ENCODE measurements at places on chromosomes 5 and 9.

- peak; percentile 23 for DNase-seq
Measured at GRCh38 chr9:137049544-137050449, 3.8 kb upstream of the NPDC1 start.

GRCh38 chr5:125412561-125413495 is 666.4 kb upstream of the ZNF608 start:
- DNase-seq: peak; percentile 94

DNA sequence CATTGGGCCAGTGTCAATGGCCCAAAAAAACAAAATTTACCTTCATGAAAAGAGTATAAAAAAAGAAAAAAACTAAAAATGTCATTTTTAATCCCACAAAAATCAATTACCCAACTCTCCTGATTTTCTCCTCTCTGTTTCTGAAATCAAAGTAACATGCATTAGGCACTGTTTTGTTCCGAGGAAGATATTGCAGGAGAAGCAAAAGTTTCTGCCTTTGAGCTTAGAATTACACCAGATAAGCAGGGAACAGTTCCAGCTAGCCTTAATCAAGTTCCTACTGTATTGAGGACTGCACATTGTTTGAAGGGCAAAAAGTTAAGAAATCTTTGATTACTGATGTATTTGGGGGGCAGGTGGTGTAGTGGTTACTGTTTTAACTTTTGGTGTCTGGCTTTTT is 1.1 kb upstream of the PRKAA1 start:
- no peak for DNase-seq

DNA sequence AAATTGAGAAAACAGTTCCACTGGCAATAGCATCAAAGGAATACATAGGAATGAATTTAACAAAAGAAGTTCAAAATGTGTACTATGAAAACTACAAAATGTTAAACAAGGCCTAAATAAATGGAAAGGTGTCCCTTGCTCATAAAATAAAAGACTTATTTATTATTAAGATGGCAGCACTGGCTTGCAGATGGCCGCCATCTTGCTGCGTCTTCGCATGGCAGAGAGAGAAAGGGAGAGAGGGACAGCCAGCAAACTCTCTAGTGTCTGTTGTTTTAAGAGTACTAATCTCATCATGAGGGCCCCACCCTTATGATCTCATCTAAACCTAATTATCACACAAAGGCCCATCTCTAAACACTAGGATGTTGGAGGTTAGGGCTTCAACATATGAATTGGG is 47.1 kb downstream of the ABLIM3 start:
- no peak for DNase-seq

DNA sequence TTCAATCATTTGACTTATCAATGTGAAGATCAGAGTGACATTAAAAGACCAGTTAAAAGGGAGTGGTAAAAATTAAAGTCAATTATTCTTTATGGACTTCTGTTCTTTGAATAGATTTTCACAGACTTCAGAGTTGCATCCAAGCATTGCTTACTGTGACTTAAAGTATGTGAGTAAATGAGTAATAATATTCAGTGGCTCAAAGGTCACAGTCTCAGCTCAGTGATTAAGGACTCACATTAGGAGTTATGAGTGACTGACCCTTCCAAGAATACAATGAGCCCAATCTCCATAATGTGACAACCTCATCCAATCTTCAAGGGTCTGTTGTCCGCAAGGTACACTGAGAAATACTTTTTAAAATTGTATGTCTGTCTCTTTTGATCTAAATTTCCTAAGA is 811.2 kb downstream of the BRINP1 start:
- DNase-seq: no peak

- DNase-seq: no peak
Measured at GRCh38 chr9:11537566-11537965, 924.8 kb upstream of the PTPRD start.

DNA sequence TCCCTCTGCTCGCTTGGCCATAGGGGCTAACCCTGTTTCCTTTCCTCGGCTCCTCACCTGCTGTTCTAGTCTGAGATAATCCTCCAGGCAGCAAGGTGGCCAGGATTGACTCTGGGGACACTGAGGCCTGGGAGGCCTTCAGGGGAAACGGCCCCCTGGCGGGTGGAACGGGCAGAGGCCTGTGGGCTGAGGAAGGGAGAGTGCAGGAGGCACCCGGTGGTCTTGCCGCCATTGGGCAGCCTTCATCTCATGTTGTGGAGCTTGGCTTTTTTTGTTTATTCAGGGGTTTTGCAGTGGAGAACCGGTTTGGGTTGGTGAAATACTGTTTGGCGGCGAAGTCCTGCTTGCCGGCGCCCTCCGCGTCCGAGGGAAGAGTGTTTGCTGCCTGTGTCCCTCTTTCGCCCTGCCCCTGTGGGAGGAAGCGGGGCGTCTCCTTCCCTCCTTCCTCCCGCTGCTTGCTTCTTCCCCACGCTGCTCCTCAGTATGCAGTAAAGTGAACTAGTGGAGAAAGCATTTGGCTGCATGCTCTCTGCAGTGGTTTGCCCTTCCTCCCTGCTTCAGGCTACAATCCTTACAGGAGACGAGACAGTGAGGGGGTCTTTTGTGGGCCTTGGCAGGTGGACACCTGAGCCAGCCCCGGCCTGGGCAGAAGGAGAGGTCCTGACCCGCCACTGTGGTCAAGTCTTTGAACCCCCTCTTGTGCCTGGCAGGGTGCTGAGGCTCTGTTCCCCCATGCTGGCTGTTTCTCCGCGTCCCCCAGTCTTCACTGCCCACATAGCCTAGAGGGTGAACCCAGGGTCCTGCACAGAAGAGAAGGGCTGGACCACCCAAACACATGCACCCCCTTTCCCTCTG is 30.8 kb upstream of the PRDM12 start:
- no peak for DNase-seq

GRCh38 chr9:23701291-23701690 is 124.7 kb downstream of the ELAVL2 start:
- DNase-seq: no peak

DNA sequence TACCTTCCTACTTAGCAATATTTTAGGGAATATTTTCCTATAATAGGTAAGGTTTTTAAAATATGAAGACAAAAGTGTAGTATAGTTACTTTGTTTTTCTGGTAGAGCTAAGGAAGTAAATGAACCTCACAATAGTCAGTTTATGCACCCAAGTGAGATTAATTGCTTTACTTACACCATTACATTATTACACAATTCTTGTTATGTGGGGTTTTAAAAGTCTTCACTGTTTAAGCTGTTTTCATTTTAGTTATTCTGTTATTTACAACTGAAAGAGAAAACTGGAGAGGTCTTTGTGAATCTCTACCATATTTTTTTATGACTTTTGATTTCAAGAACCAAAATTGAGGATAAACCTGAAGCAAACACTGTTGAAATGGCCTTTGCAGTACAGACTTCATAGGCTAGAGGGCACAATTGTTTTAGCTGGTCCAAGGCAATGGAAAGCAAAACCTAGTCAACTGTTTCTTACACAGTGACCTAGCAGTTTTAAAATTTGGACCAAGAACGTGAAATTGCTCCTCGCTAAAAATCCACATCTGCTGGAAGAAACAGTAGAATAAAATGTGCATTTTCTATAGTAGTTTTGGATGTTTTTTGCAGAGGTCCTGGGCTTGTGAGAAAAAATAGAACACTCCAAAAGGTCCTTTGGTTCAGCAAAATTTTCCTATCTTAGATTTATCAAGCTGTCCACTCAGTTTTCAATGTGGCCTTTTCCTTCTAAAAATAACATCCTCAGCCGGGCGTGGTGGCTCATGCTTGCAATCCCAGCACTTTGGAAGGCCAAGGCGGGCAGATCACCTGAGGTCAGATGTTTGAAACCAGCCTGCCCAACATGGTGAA is 66.4 kb upstream of the FER start:
- DNase-seq: peak; percentile 76

DNA sequence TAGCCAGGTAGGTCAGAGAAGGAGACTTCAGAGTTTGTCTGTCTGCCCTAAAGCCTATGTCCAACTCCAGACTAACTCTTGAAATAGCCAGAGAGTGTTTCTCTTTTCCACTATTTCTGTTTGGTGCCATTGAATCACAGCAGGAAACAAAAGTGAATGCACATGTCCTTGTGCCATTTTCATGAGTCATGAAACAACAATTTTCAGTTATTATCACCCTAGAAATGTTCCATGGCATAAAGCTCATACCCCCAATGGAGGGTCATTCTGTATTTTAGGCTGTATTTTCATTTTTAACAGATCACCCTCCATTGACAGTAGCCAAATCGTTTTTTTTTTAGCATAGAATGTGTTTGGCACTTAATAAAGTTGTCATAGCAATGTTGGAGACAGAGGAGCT is 124.7 kb downstream of the PAPPA start:
- peak; percentile 28 for DNase-seq

GRCh38 chr9:124839612-124840299 is 13.5 kb upstream of the WDR38 start:
- DNase-seq: no peak

GRCh38 chr5:113806904-113807303 is 293.4 kb downstream of the YTHDC2 start:
- DNase-seq: peak; percentile 11

DNA sequence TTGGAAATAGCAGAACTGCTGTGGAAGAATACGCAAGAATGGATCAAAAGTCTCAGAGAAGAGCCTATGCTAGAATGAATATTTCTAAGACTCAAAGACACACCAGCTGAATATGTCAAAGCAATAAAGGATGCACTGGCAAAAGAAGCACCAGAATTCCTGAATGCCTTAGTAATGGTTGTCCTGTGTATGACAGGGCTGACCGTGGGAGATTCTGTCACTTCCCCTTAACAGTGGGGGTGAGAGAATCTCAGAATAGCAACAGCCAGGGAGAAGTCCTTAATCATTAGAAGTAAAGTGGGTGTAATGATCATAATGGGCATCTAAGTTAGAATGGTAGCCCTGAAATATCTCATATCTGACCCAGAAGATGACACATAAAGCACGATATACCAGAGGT is 14.6 kb upstream of the PRR16 start:
- DNase-seq: peak; percentile 17

DNA sequence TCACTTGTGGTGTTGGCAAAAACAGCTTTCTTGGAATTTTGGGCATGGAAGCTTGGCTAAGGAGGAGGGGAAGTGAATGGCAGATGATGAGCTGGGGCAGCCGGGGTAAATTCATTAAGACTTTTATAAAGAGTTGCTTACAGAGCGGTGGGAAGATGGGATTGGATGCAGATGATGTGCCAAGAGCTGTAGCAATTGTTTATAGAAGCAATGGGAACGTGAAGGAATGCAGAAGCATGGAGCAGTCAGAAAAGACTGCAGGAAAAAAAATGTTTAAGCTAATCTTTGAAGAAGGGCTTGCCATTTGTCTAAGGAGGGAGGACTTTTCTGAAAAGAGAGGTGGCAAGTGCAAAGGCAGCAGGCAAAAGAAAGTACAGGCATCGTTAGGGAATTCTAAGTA is 86.6 kb upstream of the SHISAL2B start:
- no peak for DNase-seq

DNA sequence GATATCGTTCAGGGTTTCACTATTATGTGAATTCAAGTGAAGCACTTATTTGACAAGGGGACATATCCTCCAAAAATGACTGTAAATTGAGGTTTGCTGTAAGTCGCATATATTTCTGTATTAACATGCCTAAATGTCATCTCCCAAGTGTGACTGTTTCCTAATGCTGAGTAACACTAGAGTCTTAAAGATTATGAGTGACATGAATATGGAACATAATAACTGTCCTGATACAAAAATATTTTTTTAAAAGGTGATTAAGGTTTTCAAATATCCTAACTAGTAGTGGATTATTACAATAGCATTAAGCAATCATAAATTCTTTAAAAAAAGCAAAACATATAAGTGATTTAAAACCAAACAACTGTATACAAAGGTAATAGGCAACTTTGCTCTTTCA is 3.6 kb downstream of the NFIB start:
- DNase-seq: peak; percentile 29
